Spinal cord (tissue), 10 donors: ENCODE measurements at places on chromosomes 1 and 21. TPM values are rescaled to one million over a fixed set of nuclear protein-coding genes. Genes with fewer than 3 reads are reported as not detected.
A peak's percentile ranks its signal among the peaks of the same experiment; 100 is the strongest.

DAB1 gene
- 19.7 TPM for polyA plus RNA-seq

THEM5 gene
- 1.5 TPM for polyA plus RNA-seq

CCDC185 gene
- 0.16 TPM for polyA plus RNA-seq

TRIM46 gene
- 37.6 TPM for polyA plus RNA-seq

CLCC1 gene
- 50.8 TPM for polyA plus RNA-seq

CFAP126 gene
- polyA plus RNA-seq = 39.3 TPM

- no peak for DNase-seq
Observed at GRCh38 chr1:37544530-37544929, 9.6 kb downstream of the SNIP1 start.

DNA sequence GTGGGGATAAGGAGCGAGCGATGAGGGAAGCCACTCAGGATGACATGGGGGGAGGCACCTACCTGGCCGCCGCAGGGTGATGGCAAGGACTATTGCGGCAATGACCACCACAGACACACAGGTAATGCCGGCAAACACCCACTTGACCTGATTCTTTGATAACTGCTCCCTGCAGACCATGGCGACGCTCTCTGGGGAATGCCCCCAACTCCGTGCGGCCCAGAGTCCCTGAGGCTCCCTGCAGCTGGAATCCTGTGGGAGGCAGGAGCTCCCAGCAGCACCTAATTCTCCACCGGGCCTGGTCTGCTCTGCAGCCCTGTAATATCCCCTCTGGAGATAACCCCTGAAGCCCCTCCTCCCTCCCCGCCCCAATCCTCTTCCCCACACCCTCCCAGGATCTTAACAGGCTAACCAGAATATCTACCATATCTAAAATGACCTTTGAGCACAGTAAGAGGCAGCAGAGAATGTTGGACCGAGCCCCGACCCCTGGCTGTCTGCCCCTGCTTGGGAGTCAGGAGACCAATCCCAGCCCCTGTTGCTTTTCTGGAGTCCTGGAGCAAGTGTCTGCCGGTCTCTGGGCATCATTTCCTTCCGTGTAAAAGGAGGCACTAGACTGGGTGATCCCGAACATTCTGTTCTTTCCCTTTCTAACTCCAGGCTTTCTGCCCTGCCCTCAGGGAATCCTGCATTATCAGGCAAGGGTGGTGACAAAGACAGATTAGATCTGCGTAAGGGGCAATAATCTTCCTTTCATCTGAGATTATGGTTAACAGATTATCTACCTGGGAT lies at the start of gene FAM151A:
FAM151A (minus strand) TSS at position 310 of the 792 bp plus-strand sequence; CDS start at position 180, 130 bp downstream.
- no peak for DNase-seq

DNA sequence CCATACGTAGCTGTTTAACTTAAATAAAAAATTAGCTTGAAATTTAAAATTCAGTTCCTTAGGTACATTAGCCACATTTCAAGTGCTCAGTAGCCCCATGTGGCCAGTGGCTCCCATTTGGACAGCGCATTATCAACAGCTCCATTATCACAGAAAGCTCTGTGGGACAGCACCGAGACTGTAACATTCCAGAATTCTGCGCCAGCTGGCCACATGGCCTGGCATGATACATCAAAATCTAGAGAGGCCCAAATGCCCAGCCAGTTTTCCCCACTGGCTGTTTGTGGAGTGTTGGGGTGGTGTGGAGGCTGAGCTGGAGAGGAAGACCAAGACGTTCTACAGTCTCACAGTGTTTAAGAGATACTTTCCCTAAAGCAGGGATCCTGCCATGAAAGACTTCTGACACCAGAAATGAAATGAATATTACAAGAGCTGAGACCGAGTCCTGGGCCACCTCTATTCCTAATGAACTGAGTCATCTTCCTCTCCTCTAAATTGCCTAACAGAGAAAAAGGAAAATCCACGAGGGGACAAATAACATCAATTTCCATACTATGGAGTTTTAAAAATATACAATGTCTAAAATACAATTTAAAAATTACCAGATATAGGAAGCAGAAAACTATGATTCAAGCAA lies 27.3 kb upstream of the ACTA1 start:
- no peak for DNase-seq

DNA sequence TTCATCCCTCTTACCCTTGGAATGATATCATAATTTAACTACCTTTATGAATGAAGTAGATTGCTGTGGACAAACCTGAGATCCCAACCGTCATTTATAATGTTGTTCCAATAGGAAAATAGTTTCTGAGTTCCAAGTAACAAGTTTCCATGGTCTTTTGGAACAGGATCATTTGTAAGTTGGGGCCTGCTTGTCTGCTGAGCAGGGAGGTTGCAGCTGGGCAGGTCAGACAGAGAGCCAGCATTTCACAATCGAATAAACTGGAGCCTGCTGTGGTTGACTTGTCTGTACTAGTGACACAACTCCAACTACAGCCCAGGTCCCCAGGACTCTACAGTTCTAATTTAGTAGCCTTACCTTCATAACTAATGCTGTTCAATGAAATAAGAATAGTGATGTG lies 18.6 kb upstream of the RALGPS2 start:
- DNase-seq = no peak

- DNase-seq = no peak
Observed at GRCh38 chr1:186289943-186290545, 85.0 kb downstream of the TPR start.

- no peak for DNase-seq
Observed at GRCh38 chr1:109721042-109721441, 9.0 kb downstream of the GSTM5 start.

DNA sequence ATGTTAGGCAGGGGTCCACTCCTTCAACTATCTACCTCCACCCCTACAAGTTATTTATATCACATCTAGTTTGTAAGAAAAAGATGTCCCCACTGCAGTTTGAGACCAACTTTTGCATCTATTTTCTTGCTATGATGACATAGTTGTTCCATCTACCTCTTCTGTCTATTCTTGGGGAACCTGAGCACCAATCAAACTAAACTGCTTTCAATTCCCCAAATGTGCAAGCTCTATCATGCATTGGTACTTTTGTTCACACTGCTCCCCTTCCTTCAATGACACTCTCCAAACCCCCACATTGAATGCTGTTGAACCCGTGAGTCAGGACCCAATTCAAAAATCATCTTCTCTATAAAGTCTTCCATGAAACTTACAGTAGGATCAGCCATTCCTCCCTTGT lies 16.0 kb upstream of the FRRS1 start:
- DNase-seq = no peak

DNA sequence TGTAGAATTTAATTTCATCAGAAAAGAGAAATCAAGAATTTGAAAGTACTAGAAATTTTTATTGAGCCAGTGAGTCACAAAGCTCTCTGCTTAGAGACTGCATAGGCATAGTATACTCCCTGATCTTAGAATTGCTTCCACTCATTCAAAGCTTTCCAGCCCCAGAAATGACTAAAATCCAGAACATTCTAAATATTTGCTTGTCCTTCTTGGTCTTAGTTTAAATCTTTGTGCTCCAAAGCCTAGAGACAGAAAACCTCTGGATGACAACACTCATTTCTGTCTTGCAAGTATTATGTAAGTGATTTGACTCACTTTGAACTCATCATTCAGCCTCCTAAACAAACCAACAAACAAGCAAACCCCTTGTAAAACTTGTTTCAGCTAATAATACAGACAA lies 74.2 kb downstream of the PTPRC start:
- no peak for DNase-seq

DNA sequence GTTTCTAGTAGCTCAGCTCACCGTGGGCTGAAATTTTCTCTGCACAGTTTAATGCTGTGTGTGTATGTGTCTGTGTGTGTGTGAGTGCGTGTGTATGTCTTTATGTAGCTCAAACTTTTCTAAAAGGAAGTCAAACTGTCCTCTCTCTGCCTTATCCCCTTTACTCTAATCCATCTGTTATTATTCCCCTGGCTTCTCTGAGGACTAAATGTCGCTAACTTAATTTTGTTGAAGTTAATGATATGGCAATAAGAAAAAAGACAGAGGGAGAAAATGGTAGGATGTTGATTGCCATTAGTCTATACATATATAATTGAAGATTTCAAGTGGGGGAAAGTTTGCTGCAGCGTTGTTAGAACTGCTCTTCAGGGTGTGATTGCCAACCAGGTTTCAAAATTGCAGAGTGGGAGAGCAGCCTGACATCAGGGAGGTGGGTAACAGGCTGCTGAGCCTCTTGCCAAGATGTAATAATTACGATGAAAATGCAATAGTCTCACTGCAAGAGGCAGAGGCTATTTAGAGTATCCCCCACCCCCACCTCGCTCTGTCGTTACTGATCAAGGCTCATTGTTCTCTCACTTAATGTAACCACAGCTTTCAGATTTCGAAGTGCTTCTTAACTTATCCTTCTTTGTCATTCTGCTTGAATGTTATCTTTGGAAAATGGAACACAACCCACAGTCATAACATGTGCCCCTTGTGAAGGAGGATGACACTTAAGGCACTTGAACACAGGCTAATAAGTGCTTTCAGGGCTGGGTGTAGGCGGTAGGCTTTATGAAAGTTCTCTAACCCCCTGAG lies 559.0 kb upstream of the PLXNA2 start:
- DNase-seq = peak; percentile 45

DNA sequence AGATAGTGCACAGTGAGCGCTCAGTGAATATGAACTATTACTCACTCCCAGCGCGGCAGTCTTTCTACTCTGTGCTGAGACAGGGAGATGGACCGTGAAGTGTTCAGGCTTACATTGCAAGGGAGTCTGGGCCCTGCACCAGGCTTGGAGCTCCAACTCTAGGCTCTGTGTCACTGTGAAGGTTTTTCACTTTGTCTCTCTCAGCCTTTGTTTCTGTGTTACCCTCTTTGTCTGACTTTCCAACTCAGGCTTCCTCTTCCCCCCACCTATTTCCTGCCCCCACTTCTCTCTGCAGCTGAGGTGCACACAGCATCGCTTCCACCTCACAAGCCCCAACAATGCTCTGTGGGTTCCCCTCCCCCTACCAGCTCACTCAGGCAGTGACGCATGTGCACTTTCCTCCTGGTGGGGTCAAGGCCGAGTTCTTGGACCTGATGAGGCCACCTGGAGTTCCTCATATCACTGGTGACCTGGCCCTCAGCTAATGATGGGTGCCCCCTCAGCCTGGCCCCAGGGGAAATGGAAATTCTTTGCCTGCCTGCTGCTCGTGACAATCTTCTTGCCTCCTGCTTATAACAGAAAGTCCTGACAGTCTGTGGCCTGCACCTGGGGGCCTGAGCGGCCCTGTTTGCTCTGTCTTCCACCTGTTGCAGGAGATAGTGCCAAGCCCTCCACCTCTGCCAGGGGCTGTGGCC lies 1.1 kb upstream of the LCK start:
- peak; percentile 48 for DNase-seq

- no peak for DNase-seq
Observed at GRCh38 chr1:59279645-59280044, 17.2 kb upstream of the FGGY start.

- no peak for DNase-seq
Observed at GRCh38 chr1:116990612-116991151, 10.9 kb upstream of the CD101 start.

DNA sequence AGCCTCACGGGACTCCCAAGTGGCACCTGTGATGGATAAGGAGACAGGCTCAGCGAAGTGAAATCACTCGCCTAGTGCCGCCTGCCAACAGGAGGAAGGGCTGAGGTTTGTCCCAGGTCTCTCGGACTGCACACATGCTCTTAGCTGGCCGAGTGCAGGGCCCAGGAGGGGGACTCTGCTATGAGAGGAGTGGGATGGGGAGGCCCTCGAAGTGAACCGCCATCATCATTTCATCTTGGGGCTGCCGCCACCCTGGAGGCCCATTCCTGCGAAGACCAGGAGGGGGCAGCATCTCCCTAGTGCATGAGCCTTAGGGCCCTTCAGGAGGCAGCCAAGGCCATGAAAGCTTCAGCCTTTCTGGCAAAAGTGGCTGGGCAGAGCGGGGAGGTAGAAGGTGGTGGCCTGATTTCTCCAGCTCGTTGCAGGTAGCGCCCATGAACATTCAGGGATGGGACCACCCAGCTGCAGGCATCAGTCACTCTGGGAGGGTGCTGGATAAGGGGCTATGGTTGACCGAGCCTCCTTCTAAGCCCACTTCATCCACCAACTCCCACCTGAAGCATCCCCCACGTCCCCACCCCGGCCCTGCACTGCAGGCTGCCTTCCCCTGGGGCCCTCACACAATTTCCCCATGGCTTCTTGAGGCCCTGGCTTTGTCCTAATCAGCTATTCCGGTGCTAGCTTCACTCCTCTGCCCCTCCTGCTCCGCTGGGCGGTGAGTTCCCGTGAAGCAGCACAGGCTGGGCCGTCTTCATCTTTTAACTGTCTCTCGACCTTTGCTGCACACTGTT lies 17.2 kb upstream of the RASSF5 start:
- DNase-seq = peak; percentile 55

DNA sequence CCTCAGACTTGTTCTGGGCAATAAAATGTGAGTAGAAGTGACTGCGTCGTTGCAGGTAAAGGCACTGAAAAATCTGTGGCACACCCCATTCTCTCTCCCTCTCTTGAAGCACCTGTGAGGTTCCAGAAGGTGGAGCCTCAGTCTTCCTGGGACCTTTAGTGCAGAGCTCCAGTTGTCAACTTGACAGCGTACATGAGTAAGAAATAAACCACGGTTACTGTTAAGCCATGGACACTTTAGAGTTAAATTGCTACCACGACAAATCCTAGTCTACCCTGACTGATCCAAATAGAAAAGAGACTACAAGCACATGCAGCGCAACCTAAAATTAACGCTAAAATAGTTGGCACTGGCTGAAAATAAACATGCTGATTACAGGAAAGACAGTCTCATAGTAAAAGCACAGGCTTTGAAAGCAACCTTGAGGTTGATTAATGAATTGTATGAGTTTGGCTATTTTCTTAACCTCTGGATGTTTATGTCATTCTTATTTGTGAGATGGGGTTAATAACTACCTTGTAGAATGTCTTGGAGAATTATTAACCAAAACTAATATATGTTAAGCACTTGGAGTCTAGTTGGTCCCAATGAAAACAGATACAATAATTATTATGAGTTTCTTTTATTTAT lies 93.0 kb upstream of the PLPPR4 start:
- DNase-seq = no peak

- DNase-seq = no peak
Observed at GRCh38 chr1:97877307-97877706, 43.5 kb downstream of the DPYD start.

DNA sequence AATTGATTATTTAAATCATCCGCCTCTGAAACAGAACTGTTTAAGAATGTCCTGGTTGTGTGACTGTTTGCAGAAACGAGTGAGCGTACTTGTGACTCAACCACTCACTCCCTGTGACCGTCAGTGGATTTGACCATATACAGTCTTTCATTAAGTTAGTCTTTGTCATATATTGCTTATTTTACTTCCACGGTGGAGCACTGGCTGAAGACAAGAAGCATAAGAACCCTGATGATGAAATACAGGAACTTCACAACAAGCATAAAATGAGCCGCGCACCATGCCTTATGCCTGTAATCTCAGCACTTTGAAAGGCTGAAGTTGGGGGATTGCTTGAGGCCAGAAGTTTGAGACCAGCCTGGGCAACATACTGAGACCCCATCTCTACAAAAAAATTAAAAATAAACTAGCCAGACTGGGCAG lies 194.0 kb downstream of the TOMM20 start:
- DNase-seq = no peak

GRCh38 chr1:210792250-210793102 lies 341.5 kb downstream of the KCNH1 start:
- no peak for DNase-seq

- DNase-seq = no peak
Observed at GRCh38 chr1:52111492-52111891, 30.4 kb upstream of the ZFYVE9 start.

- DNase-seq = no peak
Observed at GRCh38 chr1:229989591-229990248, 77.3 kb upstream of the GALNT2 start.
